ENCODE measurements at places on chromosomes 16 and 17.
A peak's percentile ranks its signal among the peaks of the same experiment; 100 is the strongest.

DNA sequence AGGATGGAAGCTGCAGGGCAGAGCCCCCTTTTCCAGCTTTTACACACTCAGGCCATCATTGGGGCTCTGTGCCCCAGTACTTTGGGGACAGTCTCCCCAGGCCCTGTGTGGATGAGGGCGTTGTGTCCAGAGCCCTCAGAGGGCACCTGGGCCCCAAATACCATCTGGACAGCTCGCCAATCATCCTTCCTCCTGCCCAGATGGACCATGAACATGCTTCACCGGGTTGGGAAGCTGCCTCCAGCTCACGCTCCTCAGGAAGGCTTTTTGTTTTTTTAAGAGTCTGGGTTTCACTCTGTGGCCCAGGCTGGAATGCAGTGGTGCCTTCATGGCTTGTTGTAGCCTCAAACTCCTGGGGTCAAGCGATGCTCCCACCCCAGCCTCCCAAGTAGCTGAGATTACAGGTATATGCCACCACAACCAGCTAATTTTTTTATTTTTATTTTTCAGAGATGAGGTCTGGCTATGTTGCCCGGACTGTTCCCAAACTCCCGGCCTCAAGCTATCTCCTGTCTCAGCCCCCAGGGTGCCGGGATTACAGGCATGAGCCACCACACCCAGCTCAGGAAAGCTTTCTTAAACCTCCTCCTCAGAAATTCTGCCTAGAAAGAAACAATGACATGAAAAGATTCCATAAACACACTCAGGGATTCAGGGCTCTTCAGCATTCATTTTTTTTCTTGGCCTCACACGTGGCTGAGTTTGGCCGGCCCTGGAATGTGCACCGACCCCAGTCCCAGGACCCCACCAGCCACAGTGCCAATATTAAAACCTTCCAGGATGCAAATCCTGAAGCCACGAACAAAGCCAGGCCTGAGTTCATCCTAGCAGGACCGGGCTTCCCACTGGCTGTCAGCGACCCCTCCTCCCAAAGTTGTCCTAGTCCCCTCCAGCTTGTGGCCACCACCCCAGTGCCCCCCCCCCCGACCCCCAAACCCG is 27.4 kb upstream of the ZNF423 start:
- H3K4me1 ChIP-seq: no peaks in the 10 kb centered on the region
- DNase-seq: no peak
- no peak overlapping the region for H3K4me3 ChIP-seq
- no peaks in the 10 kb centered on the region for H3K27me3 ChIP-seq
- no peak overlapping the region for H3K27ac ChIP-seq
- H3K36me3 ChIP-seq: no peaks in the 10 kb centered on the region

- no peaks in the 10 kb centered on the region for H3K27me3 ChIP-seq
- peak overlapping the region; percentile 44 for H3K4me3 ChIP-seq
- peaks cover 78% of the 10 kb centered on the region for H3K4me1 ChIP-seq
- H3K36me3 ChIP-seq: no peaks in the 10 kb centered on the region
Measured at GRCh38 chr17:39092692-39093230, 58.7 kb downstream of the PLXDC1 start.

- H3K4me3 ChIP-seq: no peak overlapping the region
- H3K4me1 ChIP-seq: no peaks in the 10 kb centered on the region
- no peaks in the 10 kb centered on the region for H3K36me3 ChIP-seq
- no peak overlapping the region for H3K27ac ChIP-seq
- H3K27me3 ChIP-seq: no peaks in the 10 kb centered on the region
- DNase-seq: no peak
Measured at GRCh38 chr17:51611585-51611984, 351.2 kb downstream of the UTP18 start.

- H3K4me1 ChIP-seq: no peaks in the 10 kb centered on the region
- no peaks in the 10 kb centered on the region for H3K27me3 ChIP-seq
- H3K36me3 ChIP-seq: no peaks in the 10 kb centered on the region
- no peak overlapping the region for H3K27ac ChIP-seq
- no peak overlapping the region for H3K4me3 ChIP-seq
Measured at GRCh38 chr16:66491716-66492064, 58.2 kb downstream of the TK2 start.

DNA sequence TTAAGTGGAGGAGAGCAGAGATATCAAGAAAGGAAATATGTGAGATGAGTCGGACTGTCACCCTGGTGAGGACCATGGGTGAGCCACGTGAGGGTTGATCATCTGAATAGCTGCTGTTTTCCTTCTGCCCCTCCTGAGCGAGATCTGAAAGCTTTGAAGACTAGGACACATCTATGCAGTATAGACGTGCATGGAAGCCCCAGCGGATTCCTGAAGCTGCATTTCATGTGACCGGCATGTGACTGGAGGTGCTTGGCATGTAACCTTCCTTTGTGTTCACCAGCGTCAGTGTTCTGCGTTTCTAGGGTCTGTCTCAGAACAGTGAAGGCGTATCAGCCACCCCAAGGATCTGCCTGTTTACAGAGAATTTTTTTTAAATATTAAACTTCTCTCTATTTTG is 75.1 kb downstream of the MSI2 start:
- no peak overlapping the region for H3K4me3 ChIP-seq
- H3K27me3 ChIP-seq: no peaks in the 10 kb centered on the region
- no peaks in the 10 kb centered on the region for H3K4me1 ChIP-seq
- no peak overlapping the region for H3K27ac ChIP-seq

Measured in CD4-positive, alpha-beta memory T cell (primary cell).